Cardiac septum (tissue), 1 donor: ENCODE measurements at places on chromosomes 7 and 10. TPM values are rescaled to one million over a fixed set of nuclear protein-coding genes. Genes with fewer than 3 reads are reported as not detected.

The KCNMA1 gene
- 2.0 TPM for total RNA-seq

The WNT2 gene
- 0.70 TPM for total RNA-seq

The CNPY1 gene
- not detected for total RNA-seq

The DIP2C gene
- 28.8 TPM for total RNA-seq

The ANXA8 gene
- not detected for total RNA-seq

The ASZ1 gene
- total RNA-seq: not detected

The BMPER gene
- total RNA-seq: 1.9 TPM

The CTAGE8 gene
- total RNA-seq: not detected

The CYP2C19 gene
- total RNA-seq: not detected

The ASAH2 gene
- 1.9 TPM for total RNA-seq

- peak; percentile 56 for DNase-seq
Measured at GRCh38 chr10:132856869-132857524, 71.0 kb upstream of the NKX6-2 start.

DNA sequence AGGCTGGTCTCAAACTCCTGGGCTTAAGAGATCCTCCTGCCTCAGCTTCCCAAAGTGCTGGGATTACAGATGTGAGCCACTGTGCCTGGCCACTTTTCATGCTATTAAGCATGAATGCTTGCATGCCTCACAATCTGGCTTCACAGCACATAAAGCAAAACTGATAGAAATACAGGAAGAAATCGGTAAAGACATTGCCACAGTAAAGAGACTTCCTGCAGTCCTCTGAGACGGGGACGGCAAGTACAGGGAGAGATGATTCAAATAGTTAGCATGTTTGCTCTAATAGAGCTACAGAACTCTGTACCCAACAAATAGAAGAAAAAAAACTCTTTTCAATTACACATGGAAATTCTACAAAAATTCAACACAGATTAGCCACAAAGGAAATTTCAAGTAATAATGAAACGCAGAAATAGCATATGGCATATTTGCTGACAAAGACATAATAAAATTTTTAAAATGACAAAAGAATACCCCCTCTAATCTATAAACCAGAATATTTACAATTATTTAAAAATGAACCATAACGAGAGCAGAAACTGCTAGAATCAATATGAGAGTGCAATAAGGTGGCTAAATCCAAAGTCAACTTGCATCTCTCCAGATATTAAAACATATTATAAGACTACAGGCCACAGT lies 32.3 kb downstream of the CARD11 start:
- peak; percentile 26 for DNase-seq

DNA sequence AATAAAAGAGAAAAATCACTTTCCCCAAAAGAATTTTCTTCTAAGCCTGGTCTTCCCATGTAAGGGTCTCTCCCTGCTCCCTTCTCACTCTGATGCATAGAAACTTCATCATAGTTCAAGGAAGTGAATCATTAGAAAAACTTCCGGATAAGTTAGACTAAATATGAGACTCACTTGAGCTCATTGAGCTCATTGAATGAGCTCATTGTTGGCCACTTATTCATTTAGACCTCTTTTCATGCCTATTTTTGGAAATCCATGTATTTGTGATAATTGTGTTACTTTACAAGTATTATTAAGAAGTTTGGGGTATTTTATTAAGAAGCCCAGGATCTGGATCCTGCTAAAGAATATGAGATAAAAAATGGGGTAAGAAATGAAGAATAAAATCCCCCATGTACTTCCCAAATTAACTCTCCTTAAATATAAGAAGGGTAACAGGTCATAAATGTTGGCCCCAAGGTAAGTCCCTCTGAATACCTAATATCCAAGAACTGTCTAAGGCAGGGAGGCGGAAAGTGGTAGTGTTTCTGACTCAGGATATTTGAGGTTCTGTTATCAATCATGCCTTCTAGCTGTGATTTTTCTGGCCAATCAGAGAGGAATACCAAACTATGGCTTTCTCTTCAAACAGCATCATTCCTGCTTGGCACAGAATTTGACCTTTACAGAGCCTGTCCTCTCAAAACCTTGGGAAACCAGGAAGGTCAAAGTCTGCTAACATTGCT lies 236.5 kb upstream of the PTN start:
- no peak for DNase-seq

DNA sequence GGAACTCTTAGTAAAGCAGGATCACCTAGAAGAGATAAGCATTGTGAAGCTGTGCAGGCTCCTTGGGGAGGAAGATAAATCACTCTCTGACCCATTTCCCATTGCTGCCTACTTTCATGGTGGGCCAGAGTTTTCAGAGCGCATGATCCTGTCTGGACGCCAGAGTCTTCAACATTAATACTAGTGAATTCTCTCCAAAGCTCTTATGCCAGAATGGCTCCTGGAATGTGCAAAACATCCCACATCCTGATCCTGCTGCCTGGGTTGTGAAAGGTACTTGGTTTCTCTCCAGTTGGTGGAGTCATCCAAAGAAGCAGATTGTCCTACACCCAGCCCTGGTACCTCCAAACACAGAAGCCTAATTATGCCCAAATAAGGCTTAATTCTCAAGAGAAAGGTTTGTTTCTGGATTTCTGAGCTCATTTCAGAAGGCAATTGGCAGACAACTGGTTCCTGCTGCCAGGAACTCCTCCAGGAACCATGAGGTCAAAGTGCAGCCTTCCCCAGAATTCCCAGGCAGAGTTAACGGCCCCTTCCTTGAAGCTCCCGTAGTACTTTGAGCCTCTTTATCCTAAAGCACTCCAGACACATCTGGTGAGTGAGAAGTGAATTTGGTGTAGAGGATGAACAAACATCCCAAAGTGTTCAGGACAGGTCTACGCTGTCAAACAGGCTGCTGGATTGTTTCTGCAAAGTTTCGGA lies 495.2 kb downstream of the PLXNA4 start:
- no peak for DNase-seq

- no peak for DNase-seq
Measured at GRCh38 chr7:122482212-122482611, 177.7 kb upstream of the FEZF1 start.

GRCh38 chr10:99551158-99551557 lies 18.4 kb downstream of the NKX2-3 start:
- DNase-seq: no peak

- DNase-seq: no peak
Measured at GRCh38 chr10:10056961-10057360, 960.7 kb upstream of the CELF2 start.

DNA sequence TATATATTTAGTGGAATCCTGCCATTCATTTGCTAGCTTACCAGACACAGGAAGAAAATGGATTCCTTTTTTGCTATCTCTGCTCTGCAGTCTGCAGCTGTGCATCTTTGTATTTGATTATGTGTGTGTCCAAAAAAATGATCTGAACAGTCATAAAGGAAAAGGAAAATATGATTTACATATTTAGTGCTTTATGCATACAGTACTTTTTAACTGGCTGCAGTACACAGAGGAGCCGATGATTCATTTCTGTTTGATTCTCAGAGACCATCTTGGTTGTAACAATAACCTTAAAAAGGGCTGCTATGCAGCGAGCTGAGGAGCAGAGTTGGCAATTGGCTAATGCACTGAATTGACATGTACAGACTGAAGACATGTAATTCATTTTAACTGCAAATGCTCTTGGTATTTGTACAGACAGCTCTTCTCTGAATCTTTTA lies 151.3 kb upstream of the FZD1 start:
- DNase-seq: no peak

DNA sequence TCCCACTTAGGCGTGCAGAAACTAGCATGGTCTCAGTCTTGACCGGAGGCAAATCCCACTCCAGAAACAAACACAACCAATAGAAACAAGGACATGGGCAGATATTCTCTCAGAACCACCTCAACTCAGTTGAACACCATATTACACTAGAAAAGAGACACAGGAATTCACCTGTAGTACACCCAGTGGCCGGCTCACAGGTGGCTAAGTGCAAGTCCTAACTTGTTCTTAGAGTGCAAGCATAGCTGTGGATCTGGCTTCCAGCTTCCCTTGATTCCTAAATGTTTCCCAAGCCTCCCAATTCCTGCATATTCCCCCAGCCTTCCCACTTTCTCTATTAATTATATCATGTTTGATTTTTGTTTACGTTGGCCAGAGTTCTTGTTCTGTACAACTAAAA lies 164.4 kb downstream of the TPK1 start:
- DNase-seq: no peak

DNA sequence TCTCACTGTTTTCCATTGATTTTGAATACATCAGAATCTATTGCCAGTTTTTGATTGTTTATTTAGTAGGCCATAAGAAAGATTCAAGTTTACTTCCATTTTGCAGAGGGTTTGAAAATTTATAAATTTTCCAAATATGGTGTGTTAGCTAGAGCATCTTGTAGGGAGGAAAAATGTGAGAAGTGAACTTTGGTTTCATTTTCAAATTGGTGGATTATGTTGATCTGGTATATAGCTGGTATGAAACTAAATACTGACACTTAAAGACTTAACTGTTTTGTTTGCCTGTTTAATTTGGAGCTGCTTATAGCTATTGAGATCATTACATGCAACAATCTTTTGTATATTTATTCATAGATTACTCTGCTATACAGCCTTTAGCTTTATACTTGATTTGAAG lies 108.1 kb downstream of the ADAM22 start:
- DNase-seq: no peak

GRCh38 chr10:57964351-57964750 lies 303.3 kb downstream of the IPMK start:
- DNase-seq: no peak

GRCh38 chr10:43292755-43293676 lies 26.2 kb upstream of the RASGEF1A start:
- no peak for DNase-seq

- DNase-seq: no peak
Measured at GRCh38 chr7:94933256-94933990, 26.0 kb downstream of the PPP1R9A start.

DNA sequence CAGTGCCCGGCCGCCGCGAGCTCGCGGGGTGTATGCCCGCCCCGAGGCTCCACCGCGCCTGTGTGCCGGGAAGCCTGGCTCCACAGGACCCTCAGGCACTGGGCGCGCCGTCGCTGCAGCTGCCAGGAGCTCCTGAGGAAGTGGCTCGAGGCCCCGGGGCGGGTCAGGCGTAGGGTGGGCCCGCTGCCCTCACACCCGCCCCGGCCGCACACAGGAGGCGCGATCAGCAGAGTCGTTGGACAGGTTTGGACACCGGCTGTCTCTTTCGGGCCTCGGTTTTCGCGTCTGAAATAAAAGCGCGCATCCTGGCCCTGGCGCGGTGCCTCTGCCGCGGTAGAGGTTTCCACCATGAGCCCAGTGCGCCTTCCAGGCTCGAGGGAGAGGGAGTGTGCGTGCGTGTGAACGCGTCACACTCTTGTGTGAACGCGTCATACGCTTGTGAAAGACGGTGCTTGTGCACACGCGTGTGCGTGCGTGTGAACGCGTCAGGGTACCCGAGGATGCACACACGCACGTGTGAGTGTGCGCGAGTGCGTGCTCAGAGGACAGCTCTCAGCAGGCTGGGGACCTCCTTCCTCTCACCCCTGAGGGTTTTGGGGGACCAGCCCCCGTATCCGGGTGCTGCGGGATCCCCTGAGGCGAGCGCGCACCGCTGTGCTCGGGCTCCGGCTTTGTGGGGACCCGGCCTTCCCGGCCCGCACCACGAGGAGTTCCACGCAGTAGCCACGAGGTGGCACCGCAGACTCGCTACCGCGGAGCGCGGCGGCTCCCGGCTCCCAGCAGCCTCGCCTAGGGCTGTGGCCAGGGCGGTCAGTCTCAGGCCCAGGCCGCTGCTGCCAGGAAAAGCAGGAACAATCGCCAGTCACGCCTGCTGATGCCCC lies 83.8 kb downstream of the BMS1 start:
- peak; percentile 90 for DNase-seq

GRCh38 chr7:85737426-85737825 lies 550.6 kb upstream of the SEMA3D start:
- no peak for DNase-seq

GRCh38 chr10:114100848-114101741 lies 57.4 kb downstream of the ADRB1 start:
- DNase-seq: no peak
